Fibroblast of lung (primary cell): ENCODE measurements at places on chromosomes 5 and 9. TPM values are rescaled to one million over a fixed set of nuclear protein-coding genes. Genes with fewer than 3 reads are reported as not detected.

Gene FAM120A
- total RNA-seq: 93.0 and 136 TPM in 2 replicates

Gene TMEM252
- total RNA-seq: not detected in 2 replicates

Gene FBXO4
- 13.4 and 14.1 TPM in 2 replicates for total RNA-seq

Gene PITX1
- total RNA-seq: 1.8 and 3.1 TPM in 2 replicates

Gene FKTN
- 29.0 and 32.9 TPM in 2 replicates for total RNA-seq

Gene RIMOC1
- total RNA-seq: 16.2 and 22.5 TPM in 2 replicates

Gene WNT8A
- total RNA-seq: not detected in 2 replicates

Gene SOHLH1
- total RNA-seq: not detected in 2 replicates

Gene PROP1
- not detected in 2 replicates for total RNA-seq

Gene GHR
- 2.3 and 5.4 TPM in 2 replicates for total RNA-seq

Gene GABRA1
- total RNA-seq: not detected in 2 replicates

Gene GZMA
- not detected in 2 replicates for total RNA-seq

Gene SNCB
- total RNA-seq: 0.17 TPM in 1 of 2 replicates, not detected in the other

Gene TUSC1
- total RNA-seq: 7.9 and 10.5 TPM in 2 replicates

Gene CFAP90
- 0.26 TPM in 1 of 2 replicates, not detected in the other for total RNA-seq

Gene IL9
- total RNA-seq: not detected in 2 replicates

Gene C5orf58
- total RNA-seq: not detected in 2 replicates

Gene DMRTA1
- total RNA-seq: 0.26 and 0.83 TPM in 2 replicates

Gene F2RL2
- total RNA-seq: 13.1 and 82.6 TPM in 2 replicates

Gene MOB3B
- under 0.01 TPM in 2 replicates for total RNA-seq

Gene IGIP
- total RNA-seq: 11.7 and 13.4 TPM in 2 replicates

Gene TXNDC15
- 65.9 and 71.7 TPM in 2 replicates for total RNA-seq

Gene DPP7
- 93.0 and 126 TPM in 2 replicates for total RNA-seq

Gene PRRT1B
- total RNA-seq: not detected in 2 replicates

Gene ADGRD2
- not detected in 2 replicates for total RNA-seq

Gene PCAT7
- under 0.01 TPM in 2 replicates for total RNA-seq

Gene SIT1
- total RNA-seq: 0.17 TPM in 1 of 2 replicates, not detected in the other

Gene NEUROG1
- not detected in 2 replicates for total RNA-seq

Gene CDKN2B
- total RNA-seq: 29.0 and 44.9 TPM in 2 replicates

Gene SH3RF2
- total RNA-seq: 0.26 and 1.2 TPM in 2 replicates

Gene PTGER4
- 3.3 and 5.4 TPM in 2 replicates for total RNA-seq

Gene CCDC192
- not detected in 2 replicates for total RNA-seq

Gene SMC2
- total RNA-seq: 6.7 and 12.6 TPM in 2 replicates

Gene SLC34A1
- not detected in 2 replicates for total RNA-seq

Gene CYLC2
- not detected in 2 replicates for total RNA-seq

Gene CHSY3
- total RNA-seq: 0.99 and 1.3 TPM in 2 replicates

Gene PAEP
- not detected in 2 replicates for total RNA-seq

Gene MCC
- 24.7 and 41.3 TPM in 2 replicates for total RNA-seq
